ENCODE measurements at places on chromosomes 13 and 19.
A peak's percentile ranks its signal among the peaks of the same experiment; 100 is the strongest.

DNA sequence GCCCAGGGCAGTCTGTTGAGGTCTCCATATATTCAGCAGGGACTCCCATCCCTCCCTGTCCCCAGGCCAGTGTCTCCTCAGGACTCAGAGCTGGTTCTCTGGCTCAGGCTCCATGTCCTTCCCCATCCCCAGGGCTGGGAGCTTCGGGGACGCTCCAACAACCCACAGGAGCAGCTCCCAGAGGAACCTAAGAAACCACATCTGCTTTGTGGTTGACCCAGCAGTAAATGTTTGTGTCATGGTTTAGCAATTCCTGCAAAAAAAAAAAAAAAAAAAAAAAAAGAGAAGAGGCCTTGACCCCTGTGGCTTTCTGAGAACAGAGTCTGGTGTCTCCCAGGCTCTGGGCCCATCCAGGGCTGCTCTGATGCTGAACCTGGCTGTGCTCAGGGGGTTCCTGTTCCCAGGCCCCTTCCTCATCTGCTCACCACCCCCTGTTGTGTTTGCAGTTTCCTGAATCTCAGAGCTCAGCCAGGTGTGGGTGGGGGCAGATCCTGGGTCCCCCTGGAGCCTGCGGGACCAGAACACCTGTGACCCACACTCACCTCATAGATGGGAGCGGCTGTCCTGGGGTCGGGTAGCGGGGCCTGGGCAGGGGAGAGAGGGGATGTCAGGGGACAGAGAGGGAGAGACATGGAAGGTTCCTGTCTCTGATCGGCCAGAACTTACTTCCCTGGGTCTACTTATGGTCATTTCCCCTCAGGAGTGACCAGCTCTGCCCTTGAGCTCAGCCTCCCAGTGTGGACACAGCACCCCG lies 25.2 kb upstream of the CEACAM1 start:
- peak; percentile 53 for DNase-seq

DNA sequence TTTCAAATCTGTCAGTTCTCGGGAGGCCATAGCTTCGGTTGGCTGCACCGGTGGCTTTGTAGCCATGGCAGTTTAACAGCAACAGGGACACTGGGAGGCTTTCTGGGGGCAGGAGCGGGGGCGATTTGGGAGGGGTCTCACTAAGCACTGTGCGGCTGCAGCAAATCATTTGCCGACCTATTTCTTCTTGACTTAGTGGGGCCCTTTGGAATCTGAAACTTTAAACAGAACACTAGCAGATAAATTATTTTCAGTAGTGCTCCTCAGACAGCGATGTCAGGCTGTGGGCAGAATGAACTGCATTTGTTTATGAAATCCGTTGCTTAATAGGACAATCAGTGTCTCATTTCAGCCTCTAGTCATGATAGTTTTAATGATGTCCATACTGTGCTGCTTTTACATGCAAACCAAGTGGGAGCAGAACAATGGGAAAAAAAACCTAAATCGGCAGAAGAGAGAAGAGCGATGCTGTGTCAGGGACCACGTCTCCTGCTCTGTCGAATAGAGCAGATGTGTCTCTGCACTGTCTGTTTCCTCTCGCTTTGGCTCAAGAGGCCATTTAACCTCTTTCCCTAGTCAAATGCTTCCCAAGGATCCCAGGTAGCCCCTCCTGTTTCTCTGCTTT lies 211.9 kb downstream of the OLFM4 start:
- no peak for DNase-seq

- DNase-seq = no peak
Observed at GRCh38 chr13:32499538-32500210, 38.9 kb downstream of the N4BP2L2 start.

- DNase-seq = no peak
Observed at GRCh38 chr19:34088292-34088691, 84.0 kb upstream of the LSM14A start.
